ENCODE measurements at places on chromosomes 12 and 14.

- DNase-seq: no peak
Measured at GRCh38 chr14:68217791-68218340, 398.3 kb downstream of the RAD51B start.

GRCh38 chr12:23084236-23084995, 459.4 kb downstream of the ETNK1 start:
- DNase-seq: no peak

- no peak for DNase-seq
Measured at GRCh38 chr14:20606190-20606901, 15.2 kb upstream of the RNASE12 start.

DNA sequence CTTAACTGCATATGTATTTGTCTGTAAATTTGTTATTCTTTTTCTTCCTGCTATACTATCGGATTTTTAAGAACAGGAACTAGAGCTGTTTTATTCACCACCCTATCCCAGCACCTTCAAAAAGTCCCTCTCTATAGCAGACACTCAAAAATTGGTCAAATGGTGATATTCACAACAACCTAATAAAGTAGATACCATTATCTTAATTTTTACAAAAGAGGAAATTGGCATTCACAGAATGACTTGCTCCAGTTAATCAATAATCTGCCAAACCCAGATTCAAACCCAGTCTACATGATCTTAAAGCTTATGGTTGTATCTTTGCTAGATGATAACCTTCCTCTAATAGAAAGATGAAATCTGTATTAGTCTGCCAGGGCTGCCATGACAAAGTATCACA, 426.6 kb downstream of the EGLN3 start:
- DNase-seq: no peak

GRCh38 chr12:56581418-56582145, 48.5 kb downstream of the BAZ2A start:
- DNase-seq: no peak

DNA sequence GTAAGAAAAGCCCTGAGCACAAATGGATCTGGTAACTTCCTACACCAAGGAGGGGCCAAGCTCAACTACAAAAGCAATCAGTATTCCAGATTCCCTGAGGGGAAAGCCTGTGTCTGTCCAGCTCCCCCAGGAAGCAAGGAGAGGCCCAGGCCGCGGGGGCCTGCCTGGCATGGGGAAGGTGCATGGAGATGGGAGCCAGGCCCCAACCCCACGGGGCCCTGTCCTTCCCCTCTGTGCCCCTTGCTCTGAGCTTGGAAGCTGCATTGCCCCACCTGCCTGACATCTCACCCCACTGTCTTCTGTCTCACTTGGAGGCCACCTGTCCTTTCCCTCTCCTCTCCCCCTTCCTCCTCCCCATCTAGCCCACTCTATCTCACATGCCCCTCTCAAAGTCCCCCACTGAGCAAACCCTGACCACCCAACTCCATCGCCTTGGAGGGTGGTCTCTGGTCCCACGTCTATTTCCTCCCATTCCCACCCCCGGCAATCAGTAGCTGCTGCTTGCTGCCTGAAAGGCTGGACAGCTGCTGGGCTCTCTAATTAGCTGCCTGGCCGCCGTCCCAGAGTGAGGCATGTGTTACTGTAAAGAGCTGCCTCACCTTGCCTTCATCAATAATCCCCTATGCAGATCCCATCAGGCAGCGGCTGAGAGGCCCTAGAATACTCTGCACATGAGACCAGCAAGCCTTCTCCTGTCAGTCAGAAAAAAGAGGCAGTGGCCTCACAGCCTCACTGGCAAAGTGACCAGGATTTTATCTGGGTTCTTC, 3.4 kb upstream of the TMEM229B start:
- DNase-seq: no peak

DNA sequence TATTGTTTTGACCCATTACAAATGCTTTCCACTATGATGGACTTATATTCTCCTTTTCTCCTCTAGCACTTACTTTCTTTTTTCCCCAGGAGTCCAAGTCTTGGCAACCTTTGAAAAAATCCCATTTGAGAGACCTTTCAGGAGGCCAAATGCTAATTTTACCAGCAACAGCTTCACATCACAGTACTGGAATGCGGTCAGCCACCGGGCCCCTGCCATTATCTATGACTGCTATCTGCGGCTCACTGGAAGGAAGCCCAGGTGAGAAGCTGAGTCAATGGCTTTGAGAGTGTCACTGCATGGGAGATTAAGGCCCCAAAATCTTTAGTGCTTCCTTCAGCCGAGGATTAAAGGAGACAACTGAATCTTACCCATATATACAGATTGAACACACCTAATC, 64.2 kb downstream of the ERGIC2 start:
- DNase-seq: no peak

- no peak for DNase-seq
Measured at GRCh38 chr14:21070083-21070609, at the start of gene ARHGEF40. ARHGEF40 (plus strand) TSS chr14:21070304; CDS start chr14:21070397, 93 bp downstream.

- DNase-seq: no peak
Measured at GRCh38 chr12:112885236-112885635, 21.5 kb upstream of the OAS1 start.

DNA sequence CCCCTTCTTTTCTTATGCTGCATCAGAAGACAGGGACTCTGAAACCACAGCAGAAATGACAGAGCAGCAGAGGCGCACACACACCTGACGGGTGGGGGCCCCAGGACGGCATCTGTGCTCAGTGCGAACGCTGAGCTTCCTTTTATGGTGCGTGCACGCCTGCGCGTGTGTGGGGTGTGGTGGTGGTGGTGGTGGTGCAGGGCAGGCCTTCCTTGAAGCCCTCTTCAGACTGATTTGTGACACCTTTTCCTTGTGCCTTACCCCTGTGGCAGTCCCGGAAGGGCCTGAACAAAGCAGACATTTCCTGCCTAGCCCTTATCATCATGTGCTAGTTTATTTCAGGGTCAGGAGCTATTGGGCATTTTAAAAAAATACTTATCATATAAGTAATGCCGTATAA, 75.7 kb downstream of the TSPAN9 start:
- no peak for DNase-seq

- no peak for DNase-seq
Measured at GRCh38 chr12:103880299-103881142, 39.5 kb upstream of the NT5DC3 start.

- DNase-seq: no peak
Measured at GRCh38 chr12:101051901-101052550, 158.0 kb downstream of the SLC5A8 start.

DNA sequence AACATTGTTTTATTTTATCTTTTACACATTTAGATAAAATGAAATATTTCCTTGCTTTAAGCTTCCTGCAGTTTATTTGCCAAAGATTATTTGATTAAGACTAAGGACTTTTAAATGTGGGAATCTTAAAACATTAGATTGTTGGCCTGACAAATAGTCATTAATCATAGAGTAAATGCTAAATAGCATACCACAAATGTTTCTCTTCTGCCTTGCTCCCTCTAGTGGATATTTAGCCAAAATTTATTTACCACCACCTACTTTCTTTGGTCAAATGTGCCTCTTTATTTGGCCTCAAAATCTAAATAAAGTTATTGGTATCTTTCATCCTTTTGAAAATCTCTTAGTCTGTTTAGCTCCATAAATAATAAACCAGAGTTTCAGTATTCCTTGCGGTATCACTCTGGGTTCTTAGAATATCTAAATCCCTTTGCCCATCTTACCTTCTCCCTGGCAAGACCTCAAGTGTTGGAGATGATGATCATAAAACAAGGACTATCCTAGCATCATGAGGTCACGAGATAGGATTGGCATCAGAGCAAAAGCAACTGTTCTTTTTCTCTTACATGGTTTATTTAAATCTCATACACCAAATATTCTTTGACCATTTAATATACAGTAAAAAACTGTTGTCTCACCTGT, 150.6 kb upstream of the AEBP2 start:
- DNase-seq: no peak

DNA sequence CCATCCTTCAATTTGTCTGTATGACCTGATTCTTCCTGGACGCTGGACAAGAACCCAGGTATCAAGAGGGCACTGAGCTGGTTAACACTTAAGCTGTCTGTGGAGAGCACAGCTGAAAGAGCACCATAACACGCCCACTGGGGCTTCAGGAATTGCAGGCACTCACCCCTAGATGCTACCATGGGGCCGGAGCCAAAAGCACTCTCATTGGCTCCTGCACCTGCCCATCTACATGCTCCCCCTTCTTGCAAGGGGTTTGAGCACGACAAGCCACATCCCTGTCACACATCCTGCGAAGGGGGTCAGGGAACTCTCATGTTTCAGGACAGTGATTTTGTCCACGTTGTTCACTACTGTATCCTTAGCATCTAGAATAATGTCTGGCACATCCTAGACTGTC, 35.1 kb upstream of the TBC1D15 start:
- no peak for DNase-seq

- peak; percentile 39 for DNase-seq
Measured at GRCh38 chr14:35355981-35356841, 48.3 kb downstream of the NFKBIA start.

- DNase-seq: no peak
Measured at GRCh38 chr14:20712904-20713303, 24.3 kb downstream of the ANG start.

- DNase-seq: no peak
Measured at GRCh38 chr12:41184864-41185263, 3.3 kb upstream of the PDZRN4 start.

GRCh38 chr12:76312315-76312714, 35.9 kb downstream of the BBS10 start:
- no peak for DNase-seq

GRCh38 chr12:105804591-105805265, 334.0 kb downstream of the NUAK1 start:
- no peak for DNase-seq

DNA sequence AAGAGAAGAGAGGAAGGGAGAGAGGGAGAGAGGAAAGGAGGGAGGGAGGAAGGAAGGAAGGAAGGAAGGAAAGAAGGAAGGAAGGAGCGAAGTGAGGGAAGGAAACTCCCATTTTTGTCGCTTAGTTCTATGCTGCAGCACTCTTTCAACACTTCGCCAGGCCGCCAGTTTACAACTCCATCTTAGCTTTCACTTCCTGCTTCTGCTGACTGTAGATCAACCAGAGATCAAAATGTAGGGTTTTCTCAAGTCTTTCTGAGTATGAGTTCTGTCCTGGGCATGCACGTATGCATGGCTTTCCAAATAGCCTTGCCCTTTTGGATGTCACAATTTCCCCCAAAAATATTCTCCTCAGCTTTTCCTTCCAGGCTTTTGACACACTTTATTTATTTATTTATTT, 723.4 kb downstream of the TRHDE start:
- no peak for DNase-seq

GRCh38 chr12:9649532-9649940, 20.0 kb upstream of the CLEC2D start:
- peak; percentile 30 for DNase-seq

DNA sequence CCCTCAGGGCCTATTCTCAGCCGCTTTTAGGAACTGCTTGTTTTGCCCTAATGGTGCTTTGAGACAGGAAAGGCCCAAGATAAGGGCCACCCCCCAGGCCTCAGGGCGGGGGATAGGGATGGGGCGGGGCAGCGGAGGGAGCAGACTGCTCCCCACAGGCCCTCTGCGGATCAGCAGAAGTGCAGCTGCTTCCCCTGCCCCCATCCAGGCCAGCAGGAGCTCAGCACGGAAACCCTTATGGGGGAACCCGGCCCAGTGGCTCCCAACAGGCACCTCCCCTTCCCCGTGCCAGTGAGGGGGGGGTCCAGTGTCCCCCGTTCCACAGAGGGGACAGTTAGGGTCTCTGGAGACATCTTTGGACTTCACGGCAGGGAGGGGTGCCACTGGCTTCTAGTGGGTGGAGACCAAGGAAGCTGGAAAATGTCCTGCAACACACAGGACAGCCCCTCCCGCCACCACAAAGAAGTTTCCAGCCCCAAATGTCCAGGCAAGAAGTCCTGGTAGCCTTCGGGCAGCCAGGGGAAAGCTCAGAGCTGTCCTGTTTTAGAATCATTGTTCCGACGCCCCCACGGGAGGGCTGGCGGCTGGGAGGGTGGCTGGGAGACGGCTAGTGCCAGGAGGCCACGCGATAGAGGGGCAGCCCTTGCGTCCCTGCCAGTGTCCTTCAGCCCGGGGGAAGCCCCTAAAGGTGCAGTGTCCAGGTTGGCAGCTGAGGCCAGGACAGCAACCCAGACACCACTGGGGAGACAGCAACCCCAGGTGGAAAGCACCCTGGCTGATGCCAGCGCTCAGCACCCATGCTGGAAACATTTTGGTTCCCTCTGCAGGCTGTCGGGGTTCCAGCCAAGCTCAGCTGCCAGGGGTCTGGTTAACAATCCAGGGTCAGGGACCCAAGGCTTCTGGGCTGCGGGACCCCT, 10.4 kb upstream of the GPR132 start:
- DNase-seq: no peak

DNA sequence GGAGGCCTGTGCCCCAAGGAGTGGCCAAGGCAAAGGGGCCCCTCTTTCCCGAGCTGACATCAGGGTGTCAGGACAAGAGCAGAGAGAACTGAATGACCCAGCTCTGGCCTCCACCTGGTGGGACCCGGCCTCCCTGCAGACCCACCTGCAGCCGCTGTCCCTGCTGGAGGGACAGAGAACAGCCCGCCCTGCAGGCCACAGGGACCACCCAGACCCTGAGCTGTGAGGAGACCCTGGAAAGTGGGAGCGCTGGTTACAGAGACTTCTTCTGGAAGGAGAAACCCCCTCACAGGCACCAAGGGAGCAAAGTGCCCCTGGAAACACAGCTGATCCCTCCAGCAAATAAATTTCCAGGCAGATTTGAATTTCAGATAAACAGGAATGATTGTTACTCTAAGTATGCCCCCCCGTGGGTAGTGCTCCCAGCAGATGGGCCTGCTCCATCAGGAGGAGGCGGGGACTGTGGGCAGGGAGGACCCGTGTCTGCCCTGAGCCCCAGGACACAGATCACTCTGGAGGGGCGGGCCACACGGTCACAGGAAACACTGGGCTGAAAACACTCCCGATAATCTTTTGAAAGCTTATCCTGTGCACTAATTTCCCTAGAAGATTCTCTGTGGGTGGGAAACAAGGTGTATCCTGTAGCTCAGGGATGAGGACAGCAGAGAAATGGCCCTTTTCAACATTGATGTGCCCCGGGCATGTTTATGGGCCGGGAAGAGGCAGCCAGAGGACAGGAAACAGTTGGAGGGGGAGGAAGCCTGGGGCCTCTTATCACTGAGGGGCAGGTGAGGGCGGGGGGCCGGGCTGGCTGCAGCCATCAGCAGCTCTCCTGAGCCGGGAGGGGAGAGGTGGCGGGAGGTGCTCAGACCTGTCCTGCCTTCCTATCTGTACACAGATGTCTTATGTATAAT, 276.0 kb downstream of the ADGRD1 start:
- no peak for DNase-seq

Data from stimulated activated CD4-positive, alpha-beta T cell treated with anti-CD3 and anti-CD28 coated beads, Interleukin-4, amount 100 ng/mL, for 1 hour (primary cell).